Testis (tissue), 5 donors: ENCODE measurements at places on chromosomes 11 and 22. TPM values are rescaled to one million over a fixed set of nuclear protein-coding genes. Genes with fewer than 3 reads are reported as not detected.

The SART1 gene
- 56.8 TPM for polyA plus RNA-seq

The LSP1 gene
- 50.1 TPM for polyA plus RNA-seq

The MUC6 gene
- polyA plus RNA-seq = 1.5 TPM

The SLC22A8 gene
- polyA plus RNA-seq = not detected

The TCN1 gene
- 1.1 TPM for polyA plus RNA-seq

The APOBEC3F gene
- 19.0 TPM for polyA plus RNA-seq

The CENPM gene
- polyA plus RNA-seq = 15.7 TPM

GRCh38 chr11:122784325-122784955 lies 53.9 kb upstream of the CRTAM start:
- peak; percentile 81 for DNase-seq

DNA sequence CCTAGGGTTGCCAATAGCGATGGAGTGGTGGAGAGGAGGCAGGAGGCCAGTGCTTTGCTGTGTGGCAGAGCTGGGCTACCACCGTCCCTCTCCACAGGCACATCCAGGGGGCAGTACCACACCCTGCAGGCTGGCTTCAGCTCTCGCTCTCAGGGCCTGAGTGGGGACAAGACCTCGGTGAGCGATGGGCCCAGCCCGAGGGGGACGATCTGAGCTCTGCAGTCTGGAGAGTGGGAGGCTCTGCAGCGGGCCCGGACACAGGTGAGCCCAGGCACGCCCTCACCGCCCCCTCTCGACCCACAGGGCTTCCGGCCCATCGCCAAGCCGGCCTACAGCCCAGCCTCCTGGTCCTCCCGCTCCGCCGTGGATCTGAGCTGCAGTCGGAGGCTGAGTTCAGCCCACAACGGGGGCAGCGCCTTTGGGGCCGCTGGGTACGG lies 2.5 kb downstream of the PKP3 start:
- peak; percentile 54 for DNase-seq

GRCh38 chr22:41092847-41093411 lies 537 bp downstream of the EP300 start:
- DNase-seq = peak; percentile 44

DNA sequence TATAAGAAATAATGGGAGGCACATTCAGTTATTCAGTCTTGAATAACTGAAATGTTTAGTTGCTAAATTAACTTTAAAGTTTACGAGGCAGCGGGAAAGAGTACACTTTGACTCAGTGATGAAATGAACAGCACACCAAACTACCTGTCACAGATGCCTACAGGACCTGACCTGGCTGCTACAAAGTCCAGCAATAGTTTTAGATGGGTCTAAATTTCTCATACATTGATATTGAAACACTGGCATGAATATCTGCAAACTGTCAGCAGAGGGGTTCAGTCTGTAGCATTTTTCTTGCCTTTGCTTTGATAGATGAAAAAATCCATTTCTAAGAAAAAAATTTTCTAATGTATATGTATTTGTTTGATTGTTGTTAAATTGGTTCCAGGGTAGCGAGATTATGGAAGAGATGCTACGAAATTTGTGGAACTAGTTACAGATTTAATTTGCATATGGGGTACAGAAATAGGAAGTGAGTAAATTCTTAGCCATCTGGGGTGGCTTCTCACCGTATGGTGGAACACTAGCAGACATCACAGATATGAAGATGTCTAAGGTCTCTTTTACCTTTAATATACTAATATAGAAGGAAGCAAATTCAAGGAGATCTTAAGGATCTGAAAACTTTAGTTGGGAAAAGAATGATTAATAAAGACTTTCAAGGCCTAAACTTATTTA lies 20.8 kb upstream of the GAB2 start:
- DNase-seq = no peak

DNA sequence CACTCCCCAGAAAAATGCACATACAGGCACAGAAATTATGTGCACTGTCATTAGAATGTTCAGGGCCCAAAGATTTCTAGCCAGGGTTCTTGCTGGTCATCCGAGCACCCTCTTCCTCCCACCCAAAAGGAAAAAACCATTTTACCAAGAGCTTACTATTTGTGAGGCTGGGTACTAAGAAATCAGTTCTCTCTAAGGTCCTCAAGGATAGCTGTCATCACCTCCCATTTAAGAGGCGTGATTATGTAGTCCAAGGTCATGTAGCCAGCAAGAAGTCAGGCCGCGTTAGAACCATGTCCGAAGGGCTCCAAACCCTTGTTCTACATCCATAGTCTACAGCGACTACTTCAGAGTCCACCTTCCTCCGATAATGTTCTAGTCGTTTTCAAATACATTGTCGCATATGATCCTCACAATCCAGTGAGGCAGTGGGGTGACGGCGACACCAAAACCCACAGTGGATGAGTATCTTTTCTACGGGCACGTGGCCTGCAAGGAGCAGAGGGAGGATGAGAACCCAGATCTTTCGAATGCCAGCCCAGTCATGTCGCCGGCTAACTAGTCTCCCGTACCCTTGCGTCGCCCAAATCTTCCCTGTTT lies 634 bp downstream of the TIMM8B start:
- peak; percentile 48 for DNase-seq

DNA sequence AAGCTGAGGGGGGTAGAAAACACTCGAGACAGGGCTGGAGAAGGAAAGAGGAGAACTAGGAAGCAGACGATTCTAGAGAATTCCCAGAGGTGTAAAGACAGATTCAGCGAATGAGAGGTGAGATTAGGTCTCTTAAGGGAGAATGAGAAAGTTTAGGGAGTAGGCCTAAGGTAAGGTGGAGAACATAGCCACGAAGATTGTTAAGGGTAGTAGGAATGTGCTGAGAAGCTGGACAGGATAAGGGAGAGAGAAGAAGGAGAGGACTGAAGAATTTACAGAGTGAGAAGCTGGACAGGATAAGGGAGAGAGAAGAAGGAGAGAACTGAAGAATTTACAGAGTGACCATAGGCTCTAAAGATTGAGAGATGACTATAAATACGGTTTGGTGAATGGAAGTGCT lies 908 bp downstream of the PPME1 start:
- no peak for DNase-seq

DNA sequence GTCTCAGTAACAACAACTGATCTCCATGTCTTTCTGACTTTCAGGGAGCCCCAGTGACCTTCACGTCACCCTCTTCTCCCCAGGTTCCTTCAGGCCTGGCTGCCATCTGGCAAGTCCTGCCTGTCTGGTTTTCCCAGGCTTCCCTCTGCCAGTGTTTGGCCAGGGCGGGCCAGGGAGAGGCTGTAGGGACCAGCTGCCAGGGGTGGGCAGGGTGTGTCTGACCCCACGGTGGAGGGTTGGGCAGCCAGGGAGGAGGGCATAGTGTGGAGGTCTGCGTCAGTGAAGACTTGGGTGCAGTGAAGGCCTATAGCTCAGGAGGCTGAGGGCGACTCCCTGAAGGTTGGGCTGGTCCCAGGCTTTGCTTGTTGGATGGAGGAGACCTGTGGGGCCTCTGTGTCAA lies 11.9 kb upstream of the MRGPRX2 start:
- DNase-seq = no peak

GRCh38 chr11:11113626-11114025 lies 239.4 kb downstream of the CSNK2A3 start:
- DNase-seq = no peak

- DNase-seq = peak; percentile 88
Measured at GRCh38 chr11:43555816-43556611, 124.5 kb upstream of the HSD17B12 start.

DNA sequence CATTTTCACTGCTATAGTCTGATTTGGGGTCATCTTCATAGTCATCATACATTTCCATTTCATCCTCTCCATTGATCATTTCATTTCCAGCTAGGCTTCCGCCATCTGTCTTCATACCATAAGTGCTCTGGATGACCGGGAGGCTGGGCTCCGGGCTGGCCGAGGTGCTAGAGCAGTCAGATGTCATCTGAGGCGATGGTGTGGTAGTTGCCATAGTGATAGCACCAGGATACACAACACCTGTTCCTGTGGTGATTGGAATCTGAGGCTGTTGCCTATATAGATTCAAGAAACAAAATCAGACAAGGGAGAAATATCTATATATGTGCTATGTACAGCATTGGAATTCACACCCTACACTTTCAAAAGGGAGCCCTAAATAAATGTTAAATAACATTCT lies 383.5 kb downstream of the SOX6 start:
- DNase-seq = no peak

DNA sequence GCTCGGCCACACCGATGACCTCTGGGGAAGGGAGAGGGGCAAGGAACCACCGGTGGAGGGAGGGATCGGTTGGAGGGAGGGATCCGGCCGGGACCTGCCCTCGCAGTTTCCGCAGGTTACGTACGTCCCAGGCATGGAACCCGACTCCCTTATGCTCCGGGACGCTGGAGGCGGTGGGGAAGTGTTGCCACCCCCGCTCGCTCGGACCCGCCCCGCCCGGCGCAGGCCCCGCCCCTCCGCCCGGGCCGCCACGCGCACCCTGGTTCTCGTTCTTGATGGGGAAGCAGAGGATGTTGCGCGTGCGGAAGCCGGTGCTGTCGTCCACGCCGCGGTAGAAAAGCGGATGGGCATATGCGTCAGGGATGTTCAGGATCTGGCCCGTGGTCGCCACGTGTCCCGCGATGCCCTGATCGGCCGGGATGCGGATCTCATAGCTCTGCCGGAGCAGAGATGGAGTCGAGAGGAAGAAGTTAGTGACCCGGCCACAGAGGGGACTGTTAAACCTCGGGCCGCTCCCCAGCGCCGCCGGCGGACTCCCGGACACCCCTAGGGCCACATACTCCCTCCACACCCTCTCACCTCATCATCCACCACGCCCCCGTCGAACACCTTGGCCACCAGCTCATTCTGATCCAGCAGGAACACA lies 89.8 kb downstream of the PDE2A start:
- peak; percentile 69 for DNase-seq

DNA sequence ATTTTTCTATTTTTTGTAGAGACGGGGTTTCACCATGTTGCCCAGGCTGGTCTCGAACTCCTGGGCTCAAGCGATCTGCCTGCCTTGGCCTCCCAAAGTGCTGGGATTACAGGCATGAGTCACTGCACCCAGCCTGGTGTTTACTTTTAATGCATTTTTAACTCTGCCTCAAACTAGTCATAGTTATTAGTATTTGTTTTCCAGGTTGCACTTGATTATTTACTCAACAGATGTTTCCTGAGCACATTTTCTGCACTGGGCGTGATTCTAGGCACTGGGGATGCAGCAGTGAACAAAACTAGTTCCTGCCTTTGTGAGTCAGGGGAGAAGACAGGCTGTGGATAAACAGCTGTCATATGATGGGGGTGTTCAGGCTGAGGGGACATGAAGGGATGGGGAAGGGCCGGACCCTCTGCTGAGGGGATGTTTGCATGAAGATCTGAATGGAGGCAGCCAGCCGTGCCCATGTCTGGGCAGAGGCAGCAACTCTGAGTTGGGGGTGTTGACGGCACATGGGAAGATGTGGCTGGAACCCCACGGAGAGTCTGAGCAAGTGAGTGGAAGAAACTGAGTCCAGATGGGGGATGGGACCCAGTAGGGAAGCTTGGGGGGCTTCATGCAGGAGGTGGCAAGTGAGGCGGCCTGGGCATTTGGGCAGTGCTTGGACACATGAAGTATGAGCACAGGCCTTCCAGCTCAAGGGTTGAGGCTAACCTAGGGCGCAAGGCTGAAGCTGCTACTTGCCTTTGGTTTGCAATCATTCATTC lies 34.4 kb downstream of the MPPED1 start:
- no peak for DNase-seq

- peak; percentile 94 for DNase-seq
Measured at GRCh38 chr11:44094260-44094868, 1.1 kb upstream of the EXT2 start.

- no peak for DNase-seq
Measured at GRCh38 chr11:64764040-64764611, 4.4 kb upstream of the PYGM start.

DNA sequence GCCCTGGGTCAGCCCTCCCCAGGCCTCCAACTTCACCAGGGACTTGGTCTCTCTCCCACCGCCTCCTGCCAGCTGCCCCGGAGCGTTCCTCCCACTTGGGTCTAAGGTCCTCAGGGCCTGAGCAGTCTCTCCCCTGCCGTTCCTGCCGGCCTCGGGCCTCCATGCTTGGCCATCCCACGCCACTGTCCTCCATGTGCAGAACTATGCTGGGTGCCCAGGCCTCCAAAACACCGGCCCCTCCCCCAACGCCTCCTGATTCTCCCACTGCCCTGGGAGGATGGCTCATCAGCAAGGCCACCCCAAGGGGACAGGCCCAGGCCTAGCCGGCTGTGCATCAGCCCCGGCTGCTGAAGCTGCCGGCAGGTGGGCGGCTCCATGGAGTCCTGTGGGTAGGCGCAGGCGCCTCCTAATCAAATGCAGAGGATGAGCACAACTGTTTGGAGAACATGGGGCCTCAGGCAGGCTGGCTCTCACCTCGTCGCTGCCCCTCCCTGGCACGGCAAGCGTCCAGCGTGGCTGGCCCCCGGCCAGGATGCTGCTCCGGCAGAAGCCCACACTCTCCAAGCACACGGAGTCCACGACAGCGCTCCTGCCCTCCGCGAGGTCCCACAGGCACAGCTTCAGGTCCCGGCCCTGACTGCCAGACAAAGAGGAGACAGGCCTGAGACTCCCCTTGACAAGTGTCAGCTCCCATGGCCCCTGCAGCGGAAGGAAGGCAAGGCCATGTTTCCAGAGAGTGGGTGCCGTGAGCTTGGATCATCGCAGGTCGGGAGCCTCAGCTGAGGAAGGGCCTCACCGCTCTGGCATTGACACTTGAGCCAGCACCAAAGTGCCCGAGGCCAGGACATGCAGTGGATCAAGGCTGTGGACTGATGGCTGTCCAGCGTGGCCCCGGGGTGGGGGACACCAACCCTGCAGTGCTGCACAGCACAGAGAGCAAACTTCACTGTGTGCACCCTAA lies 42.6 kb downstream of the GNB1L start:
- DNase-seq = peak; percentile 11

GRCh38 chr11:103071008-103071407 lies 21.0 kb downstream of the DCUN1D5 start:
- no peak for DNase-seq

- no peak for DNase-seq
Measured at GRCh38 chr11:67646535-67647336, 3.8 kb downstream of the ACY3 start.
